ENCODE measurements at places on chromosomes 12 and 14.

DNA sequence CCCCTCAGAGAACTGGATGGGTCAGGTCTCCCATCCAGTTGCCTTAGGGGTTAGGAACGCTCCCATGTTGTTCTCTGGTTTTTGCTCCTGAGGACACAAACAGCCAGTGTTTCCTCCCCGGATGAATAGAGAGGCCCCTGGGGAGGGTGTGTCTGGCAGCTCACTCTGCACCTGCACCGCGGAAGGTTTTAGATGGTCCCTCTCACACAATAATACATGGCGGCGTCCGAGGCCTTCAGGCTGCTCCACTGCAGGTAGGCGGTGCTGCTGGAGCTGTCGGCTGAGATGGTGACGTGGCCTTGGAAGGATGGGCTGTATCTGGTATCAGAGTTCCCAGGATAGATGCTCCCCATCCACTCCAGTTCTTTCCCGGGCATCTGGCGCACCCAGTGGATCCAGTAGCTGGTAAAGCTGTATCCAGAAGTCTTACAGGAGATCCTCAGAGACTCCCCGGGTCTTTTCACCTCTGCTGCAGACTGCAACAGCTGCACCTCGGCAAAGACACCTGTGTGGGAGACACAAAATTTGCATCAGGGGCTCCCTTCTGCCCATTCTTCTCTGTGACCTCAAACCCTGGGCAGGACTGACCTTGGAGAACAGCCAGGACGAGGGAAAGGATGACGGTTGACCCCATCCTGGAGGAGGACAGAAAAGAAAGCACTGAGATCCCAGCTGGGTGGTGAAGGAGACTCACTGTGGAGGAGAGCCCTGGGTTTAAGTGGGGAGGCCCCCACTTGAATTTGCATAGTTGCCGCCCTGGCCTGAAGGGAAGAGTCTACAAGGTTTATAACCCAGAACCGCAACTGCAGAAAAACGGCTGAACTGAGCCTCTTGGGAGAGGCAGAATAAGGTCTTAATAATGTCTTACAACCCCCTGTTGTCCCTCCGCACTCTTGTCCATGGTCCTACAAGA lies 1324.8 kb downstream of the TMEM121 start:
- no peak for DNase-seq

DNA sequence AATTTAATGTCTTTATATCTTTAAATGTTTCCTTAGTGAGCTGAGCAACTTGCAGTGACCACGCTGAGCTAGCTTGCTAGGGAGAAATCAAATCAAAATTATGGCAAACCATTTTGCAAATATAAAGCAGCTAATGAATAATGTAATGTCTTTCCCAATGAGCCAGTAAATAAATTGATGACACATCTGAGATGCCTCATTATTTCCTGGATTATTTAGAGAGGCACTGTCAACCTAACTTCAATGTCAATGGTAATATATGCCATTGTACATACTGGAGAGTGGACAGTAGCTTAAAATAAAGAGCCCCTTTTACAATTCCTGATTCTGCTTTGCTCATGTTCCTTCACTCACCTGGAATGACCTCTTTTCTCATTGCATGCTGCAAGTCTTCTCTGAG lies 182.6 kb downstream of the PHLDA1 start:
- no peak for DNase-seq

GRCh38 chr14:63438065-63438757 lies 105.0 kb downstream of the PPP2R5E start:
- peak; percentile 51 for DNase-seq

DNA sequence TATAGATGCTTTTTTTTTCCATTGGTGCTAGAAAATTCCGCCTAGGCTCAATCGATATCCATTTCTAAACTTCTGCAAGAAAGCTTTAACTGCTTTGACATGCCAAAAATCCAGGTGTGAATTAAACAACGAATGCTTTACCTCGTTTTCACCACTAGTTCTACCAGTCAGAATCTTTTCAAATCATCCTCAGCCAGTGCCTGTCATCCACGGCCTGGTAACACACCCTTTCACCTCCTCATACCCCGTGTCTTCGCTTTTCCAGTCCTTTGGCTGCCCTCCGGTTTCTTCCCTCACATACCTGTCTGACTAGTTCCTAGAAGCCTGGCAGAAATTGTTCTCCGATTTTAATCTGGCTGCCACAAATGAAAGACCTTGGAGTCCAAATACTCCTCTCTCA lies 1.4 kb upstream of the PHC1 start:
- DNase-seq = peak; percentile 13

- no peak for DNase-seq
Measured at GRCh38 chr14:34682787-34683321, 31.5 kb downstream of the CFL2 start.

DNA sequence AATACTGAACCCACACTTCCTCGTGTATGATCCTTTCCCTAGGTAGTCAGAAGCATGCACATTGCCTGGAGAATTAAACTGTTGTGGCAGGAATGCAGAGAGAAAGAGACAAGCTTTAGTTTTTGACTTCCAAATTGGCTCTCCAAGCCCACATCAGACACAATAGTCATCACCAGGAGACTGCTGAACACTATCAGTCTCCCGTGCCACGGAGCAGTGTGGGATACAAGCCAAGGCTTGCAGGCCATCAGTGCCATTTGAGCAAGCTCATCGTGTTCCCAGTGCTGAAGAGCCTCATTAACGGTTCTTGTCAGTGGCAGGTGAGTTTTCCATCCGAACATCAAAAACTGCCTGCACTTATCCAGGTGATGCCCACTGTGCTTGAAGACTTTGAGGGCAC lies 410.8 kb downstream of the NAV3 start:
- peak; percentile 79 for DNase-seq

GRCh38 chr12:76041406-76041805 lies 9.8 kb upstream of the PHLDA1 start:
- peak; percentile 16 for DNase-seq

All from DMS79 (cell line).